ENCODE measurements at places on chromosomes 16 and 17. TPM values are rescaled to one million over a fixed set of nuclear protein-coding genes. Genes with fewer than 3 reads are reported as not detected.

Gene PLLP
- not detected for total RNA-seq

Gene PYDC1
- total RNA-seq = not detected

Gene FBXW10B
- 0.20 TPM for total RNA-seq

Gene AANAT
- total RNA-seq = not detected

Gene HSPB9
- total RNA-seq = 0.07 TPM

Gene LRRC75A
- 1.7 TPM for total RNA-seq

Gene PGAP3
- 14.9 TPM for total RNA-seq

Gene CD79B
- not detected for total RNA-seq

Gene LITAF
- 41.5 TPM for total RNA-seq

Gene RNF43
- total RNA-seq = 0.20 TPM

Gene MED13
- total RNA-seq = 51.4 TPM

Gene RGS9
- 1.1 TPM for total RNA-seq

Gene CRHR1
- total RNA-seq = not detected

Gene SLC5A10
- not detected for total RNA-seq

Gene TK1
- 27.5 TPM for total RNA-seq

Gene MT3
- total RNA-seq = 0.59 TPM

Gene ACSM5
- total RNA-seq = not detected

Gene UTP4
- 20.3 TPM for total RNA-seq

Gene CLDN9
- total RNA-seq = not detected

Gene ABCC3
- 29.7 TPM for total RNA-seq

Gene RUNDC3A
- total RNA-seq = 0.20 TPM

Gene PPY
- total RNA-seq = not detected

Gene GPR179
- total RNA-seq = 0.10 TPM

Gene C1QTNF1
- total RNA-seq = 84.0 TPM

Gene ZKSCAN2
- 4.9 TPM for total RNA-seq

Gene EVPLL
- total RNA-seq = not detected

Gene CCL7
- 3.7 TPM for total RNA-seq

Gene CACNG4
- not detected for total RNA-seq

Gene TEKT5
- 0.13 TPM for total RNA-seq
